ENCODE measurements at places on chromosomes 2 and 18.

- DNase-seq, result no peak
These were observed 3.7 kb downstream of the ACKR3 start for GRCh38 chr2:236573066-236573929.

- DNase-seq, result no peak
These were observed 289.4 kb downstream of the CMPK2 start for GRCh38 chr2:6576302-6576701.

DNA sequence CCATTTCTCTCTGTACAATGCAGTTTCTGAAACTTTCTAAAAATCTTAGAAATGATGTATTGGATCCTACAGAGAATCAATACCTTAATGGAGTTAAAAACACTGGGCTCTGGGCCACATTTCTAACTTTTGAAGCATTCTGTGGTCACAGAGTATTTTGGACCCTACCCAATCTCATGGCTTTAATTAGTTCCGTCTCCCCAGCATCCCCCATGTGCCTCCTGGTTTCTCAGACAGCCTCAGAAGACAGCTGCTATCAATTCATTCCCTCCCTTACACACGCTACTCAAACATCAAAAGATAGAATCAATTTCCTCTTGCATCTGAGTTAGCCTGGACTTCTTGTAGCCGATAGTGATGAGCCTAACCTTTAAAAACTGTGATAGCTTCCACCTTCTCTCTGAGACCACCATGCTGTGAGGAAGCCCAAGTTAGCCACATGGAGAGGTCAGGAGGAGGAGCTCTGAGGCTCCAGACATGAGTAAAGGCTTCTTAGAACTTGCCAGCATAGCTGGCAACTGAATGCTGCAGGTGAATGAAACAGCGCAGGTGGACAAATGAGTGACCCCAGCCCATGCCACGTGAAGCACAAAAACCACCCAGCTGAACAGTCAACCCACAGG, 10.4 kb downstream of the ADCY3 start:
- no peak for DNase-seq

DNA sequence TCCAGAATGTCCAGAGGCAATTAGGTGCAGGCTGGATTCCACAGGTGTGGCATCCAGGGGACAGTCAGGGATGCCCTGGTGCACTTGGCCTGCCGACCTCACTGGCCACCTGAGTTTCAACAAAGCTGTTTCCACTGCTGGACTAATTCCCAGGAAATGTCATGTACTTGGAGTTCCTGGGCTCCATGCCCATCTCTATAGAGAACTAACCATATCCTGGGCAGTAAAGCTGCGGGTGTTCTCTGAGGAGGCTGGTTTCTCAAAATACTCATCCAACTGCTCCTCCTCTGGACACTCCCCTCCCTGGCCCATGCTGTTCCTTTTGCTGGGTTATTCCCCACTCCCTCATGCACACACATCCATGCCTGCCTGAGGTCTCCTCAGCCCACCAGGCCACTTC, 161.9 kb upstream of the SKOR2 start:
- no peak for DNase-seq

DNA sequence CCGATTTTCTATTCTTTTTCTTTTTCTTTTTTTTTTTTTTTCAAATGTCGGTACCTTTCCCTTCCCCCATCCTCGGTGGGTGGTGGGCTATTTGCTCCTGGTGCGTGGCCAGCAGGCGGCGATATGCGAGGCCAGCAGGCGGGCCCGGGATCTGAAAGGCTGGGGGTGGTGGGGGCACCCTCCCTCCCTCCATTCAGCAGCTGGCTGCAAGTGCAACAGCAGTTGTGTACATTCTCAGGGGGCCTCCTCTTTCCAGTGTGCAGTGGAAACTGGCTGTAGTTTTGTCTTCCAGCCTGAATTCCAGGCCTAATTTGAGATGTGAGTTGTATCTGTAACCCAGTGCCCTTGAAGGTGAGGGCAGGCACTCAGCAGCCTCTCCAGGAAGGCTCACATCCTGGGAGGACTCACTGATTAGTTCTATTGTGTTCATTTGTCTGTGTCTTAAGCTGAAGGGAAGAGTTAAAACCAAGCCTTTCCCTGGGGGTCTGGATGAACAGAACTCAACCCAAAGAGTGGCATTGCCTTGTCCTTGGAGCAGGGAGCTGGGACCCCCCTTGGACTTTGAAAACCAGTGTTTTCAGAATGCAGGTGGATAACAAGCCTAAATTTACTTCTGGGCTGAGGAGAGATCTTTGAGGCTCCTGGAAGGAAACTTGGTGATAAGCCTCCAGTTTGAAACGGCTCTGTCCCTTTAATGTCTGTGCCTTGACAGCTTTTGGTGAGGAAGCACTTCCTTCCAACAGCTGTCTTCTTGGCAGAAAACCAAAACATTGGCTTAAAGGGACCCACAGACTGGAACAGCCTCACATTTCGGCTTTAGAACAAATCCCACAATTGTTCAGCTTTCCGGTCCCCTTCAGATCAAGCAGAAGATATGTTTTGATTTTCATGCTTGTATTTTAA, 3.3 kb downstream of the MYCN start:
- no peak for DNase-seq

DNA sequence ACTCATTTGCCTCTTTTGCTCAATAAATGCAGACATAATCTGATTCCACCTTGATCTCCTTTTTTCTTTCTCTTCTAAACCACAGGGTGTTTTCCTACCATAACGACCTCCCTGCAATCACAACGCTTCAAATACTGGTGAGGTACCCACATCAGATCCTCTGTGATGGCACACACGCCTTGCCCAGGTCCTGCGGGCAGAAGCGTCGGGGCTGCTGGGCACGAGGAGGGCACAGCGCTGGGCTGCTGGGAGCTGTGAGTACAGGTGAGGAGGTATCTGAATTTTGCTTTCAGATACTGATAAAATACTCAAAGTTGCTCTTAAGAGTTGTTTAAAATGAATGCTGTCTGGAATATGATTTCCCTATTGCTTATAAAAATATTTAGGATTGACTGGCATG, 186.1 kb upstream of the PXDN start:
- no peak for DNase-seq

- DNase-seq, result no peak
These were observed 211.8 kb downstream of the GBX2 start for GRCh38 chr2:235956281-235956970.

- no peak for DNase-seq
These were observed 22.6 kb downstream of the HNRNPLL start for GRCh38 chr2:38580115-38580636.
